ENCODE measurements at places on chromosomes 3 and 15.
A peak's percentile ranks its signal among the peaks of the same experiment; 100 is the strongest.

GRCh38 chr3:109117939-109118338, at the start of gene MORC1:
Gene MORC1 (minus strand): TSS chr3:109118134. CDS start chr3:109118059, 75 bp downstream.
- DNase-seq, result no peak

DNA sequence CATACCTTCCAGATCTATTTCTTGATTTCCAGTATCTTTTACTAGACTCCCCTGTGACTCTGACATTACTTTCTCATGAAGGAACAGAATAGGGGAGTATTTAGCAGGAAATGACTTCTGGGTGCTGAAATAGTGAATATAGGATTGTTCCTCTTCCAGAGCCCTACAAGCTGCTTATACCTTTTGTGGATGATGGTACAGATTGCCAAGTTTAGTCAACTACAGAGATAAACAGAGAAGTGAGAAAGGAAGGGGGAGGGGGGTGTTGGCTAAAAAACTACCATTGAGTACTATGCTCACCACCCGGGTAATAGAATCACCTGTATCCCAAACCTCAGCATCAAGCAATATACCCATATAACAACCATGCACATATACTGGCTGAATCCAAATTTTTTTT, 298.3 kb upstream of the GPR149 start:
- no peak for DNase-seq

GRCh38 chr15:70532531-70533186, 230.7 kb downstream of the UACA start:
- DNase-seq, result no peak

DNA sequence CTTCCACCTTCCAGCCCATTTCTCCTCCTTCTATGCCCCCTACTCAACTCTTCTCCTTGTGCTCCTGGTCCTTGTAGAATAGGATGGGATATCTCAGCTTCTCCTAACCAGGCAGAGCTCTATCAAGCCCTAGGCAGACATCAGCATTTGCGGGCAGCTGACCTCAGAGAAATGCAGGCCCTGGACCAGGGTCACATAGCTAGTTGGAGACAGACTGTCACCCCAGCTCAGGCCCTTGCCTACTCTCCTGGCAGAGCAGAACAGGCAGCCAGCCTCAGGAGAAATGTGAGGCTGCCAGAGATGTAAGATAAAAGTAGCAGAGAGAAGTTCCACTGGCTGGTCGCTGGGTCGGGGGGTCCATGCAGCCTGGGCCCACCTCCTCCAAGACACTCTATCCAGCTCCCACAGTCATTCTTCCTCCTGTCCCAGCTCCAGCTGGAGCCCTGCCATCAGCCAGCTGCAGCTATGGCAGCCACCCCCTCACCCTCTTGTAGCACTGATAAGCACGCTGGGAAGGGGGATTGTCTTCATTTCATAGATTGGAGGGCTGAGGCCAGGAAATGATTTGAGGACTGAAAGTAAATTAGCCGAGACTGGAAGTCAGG, 4.0 kb downstream of the CYP8B1 start:
- DNase-seq, result no peak

- DNase-seq, result no peak
These were observed 40.4 kb upstream of the RAB6B start for GRCh38 chr3:133935843-133936769.

- DNase-seq, result no peak
These were observed 152.9 kb downstream of the TPRG1 start for GRCh38 chr3:189324538-189325138.

DNA sequence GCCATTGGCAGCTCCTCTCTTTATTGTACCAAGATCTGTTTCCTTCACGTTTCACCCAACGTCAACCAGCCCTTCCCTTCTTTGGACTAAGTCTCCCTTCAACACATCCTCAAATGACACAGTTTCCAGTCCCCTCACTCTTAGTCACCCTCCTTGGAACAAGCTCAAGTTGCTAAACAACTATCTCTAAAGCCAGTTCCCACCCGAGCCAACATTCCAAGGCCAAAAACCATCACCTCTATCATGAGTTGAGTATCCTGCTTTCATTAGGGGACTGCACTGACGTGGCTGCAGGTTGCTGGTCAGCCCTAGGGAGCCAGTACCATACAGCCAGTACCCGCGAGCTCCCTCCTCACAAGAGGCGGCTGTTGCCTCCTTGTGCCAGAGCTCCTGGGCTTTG, 73.8 kb downstream of the LIPC start:
- no peak for DNase-seq

GRCh38 chr3:15797642-15798303, at the start of gene ANKRD28:
Gene ANKRD28 (minus strand): TSS chr3:15797979. CDS start chr3:15796521, 1,458 bp downstream.
- DNase-seq, result peak; percentile 90

DNA sequence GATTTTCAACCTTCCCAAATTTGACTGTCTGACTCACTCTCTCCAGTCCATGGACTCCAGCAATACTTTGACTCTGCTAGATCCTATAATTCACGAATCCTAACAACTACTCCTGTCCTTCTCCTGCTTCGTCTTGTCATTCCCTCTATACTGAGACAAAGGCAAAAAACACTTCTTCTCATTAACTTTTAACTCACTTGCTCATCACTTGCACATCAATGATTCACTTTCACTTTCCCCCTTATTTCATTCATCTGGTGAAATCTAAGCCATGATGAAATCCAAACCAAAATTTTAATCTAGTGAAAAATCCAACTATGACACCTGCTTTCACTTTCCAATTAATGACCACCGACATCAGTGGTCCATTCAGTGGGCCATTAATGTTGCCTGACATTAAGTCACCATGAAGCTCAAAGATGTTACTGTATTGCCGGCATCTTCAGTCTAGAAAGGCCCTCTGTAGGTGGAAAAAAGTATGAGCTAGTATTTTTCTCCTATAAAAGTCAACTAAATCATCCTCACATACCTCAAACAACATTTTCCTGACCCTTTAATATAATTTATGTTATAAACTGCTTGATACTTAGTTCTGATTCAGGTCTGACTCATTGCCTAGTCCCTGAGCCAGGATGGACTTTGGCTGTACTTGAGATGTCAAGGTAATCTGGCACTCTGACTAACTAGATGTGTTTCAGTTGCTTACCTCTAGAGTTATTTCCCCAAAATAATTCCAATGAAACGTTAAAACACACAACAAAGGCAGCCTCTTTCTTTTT, 158.6 kb downstream of the CNTN6 start:
- no peak for DNase-seq

DNA sequence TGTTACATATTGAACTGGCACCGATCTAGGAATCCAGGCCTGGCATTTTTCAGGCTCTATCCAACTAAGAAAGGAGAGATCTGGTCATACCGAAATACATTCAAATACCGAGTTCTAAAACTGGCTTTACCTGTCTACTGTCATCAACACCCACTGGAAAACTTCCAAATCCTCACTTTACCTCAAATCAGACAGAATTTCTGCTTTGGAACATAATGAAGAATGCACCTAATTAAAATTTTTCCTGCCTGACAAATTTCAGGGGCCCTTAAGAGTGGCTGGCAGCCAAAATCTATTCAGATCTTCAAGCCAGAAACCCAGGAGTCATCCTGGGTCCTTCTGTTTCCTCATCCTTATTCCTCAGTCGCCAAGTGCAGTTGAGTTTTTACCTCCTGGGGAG, 198.6 kb upstream of the FEZF2 start:
- DNase-seq, result no peak

GRCh38 chr3:53725387-53725995, 120.7 kb downstream of the CHDH start:
- no peak for DNase-seq

- no peak for DNase-seq
These were observed 14.1 kb downstream of the ACAA1 start for GRCh38 chr3:38122712-38123290.

GRCh38 chr3:133995264-133995663, 34.5 kb downstream of the SLCO2A1 start:
- no peak for DNase-seq

- DNase-seq, result peak; percentile 76
These were observed 7.2 kb upstream of the CD47 start for GRCh38 chr3:108098003-108098370.

DNA sequence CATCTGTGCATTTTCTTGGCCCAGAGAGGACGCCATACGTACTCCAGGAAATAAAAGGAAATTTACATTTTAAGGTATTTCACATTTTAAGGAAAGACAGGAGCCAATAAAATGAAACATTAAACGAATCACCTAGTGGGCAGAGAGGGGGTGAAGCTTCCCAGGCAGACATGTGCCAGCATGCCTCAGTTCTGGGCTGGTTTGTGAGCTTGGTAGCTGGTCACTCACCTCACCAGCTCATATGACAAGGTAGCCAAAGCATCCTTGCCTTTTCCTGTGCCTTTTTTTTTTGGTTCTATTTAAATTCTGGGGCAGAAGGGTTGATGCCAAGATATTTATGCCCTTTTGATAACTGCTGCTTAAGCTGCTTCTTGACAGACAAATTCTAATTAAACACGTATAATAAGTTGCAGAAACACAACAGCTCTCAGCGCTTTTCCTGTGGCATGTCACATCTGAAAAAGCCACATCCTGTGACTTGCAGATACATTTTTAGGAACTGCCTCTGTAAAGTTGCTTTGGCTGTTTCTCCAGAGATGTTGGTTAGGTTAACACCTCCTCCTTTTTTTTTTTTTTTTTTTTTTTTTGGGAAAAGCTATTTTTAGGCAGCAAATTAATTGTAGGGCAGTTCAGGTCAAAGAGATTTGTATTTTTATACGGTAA, 218.6 kb downstream of the PDCD6IP start:
- peak; percentile 30 for DNase-seq

DNA sequence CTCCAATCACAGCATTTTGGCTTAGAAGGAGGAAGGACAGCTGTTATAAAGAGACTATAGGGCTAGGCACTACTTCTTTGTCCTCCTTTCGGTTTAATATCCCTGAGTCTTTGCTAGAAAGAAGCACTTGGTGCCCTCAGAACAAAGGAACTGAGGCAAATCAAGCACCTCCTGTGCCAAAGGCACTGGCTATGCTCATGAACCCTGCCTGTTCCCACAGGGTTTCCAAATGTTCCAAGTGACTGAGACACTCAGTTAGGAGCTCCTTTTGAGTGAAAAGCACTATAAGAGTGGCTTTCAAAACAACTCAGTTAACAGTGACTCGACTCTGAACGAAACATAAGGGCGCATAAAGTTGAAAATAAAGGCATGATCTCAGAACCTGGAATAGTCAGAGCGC, 25.0 kb downstream of the TBC1D2B start:
- no peak for DNase-seq

DNA sequence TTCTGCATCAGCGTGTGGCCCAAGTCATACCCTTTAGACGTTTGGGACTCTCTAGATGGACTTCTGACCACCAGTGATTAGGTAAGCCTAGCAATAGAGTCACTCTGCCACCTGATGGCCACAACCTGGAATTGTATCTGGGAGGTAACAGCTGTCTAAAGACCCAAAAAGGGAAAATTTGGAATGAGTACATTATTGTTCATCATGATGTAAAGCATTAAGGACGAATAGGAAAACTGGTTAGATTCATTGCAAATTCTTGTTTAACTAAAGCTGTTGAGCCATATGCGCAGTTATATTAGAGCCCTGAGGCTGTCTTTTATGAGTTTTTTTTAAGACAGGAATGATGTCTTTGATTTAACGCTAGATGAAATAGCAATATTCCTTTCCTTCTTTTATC, 63.6 kb downstream of the FAM81A start:
- DNase-seq, result peak; percentile 66

GRCh38 chr15:73965094-73965757, 26.9 kb downstream of the STOML1 start:
- DNase-seq, result no peak

DNA sequence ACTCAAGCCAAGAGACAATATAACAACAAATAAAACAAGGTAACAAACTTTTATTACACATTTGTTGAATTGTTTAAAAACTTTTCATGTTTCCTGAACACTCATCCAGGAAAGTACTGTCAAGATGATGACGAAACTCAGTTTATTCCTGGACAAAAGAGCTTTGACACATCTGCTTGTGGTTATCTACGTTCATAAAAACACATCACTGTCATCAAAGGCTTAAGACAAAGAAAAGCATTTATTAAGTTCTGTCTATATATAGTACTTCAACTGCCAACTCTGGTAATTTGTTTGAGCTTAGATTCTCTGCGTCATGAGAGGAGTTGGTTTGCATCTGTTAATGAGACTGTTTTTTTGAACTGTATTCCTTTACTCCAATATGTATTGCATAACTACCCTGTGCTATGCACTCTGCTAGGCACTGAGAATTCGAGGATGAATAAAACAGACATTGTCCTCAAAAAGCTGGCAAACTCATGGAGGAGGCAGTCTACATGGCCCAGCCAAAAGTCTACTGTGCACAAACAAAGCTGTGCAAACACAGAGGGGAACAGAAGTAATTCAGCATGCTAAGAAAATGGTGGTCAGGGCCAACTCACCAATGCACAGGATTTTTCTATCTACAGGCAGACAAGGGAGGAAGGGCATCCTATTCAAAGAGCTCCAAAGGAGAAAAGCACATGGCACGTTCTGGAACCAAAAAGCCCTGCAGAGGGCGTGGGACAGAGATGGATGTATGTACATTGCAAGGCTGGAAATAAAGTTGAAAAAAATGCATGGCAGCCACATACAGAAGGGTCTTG, 21.5 kb downstream of the PLD1 start:
- DNase-seq, result peak; percentile 42

DNA sequence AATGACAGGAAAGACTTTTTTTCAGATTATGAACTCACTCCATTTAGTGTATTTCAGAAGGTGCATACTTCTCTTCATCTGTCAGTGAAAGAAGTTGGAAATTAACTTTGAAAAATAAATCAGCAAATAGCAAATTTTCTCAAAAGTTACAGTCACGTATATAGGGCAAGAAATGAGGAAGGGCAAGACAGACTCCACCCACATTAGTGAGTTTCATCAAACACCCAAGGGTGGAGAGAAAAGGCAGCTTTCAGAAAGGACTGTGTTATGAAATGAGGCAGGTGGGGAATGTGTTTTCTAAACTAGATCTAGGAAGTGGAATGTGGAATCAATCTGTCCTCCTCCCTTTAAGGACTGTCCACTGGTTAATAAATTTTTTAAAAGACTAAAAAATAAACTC, 2.9 kb downstream of the SLC22A13 start:
- peak; percentile 32 for DNase-seq

DNA sequence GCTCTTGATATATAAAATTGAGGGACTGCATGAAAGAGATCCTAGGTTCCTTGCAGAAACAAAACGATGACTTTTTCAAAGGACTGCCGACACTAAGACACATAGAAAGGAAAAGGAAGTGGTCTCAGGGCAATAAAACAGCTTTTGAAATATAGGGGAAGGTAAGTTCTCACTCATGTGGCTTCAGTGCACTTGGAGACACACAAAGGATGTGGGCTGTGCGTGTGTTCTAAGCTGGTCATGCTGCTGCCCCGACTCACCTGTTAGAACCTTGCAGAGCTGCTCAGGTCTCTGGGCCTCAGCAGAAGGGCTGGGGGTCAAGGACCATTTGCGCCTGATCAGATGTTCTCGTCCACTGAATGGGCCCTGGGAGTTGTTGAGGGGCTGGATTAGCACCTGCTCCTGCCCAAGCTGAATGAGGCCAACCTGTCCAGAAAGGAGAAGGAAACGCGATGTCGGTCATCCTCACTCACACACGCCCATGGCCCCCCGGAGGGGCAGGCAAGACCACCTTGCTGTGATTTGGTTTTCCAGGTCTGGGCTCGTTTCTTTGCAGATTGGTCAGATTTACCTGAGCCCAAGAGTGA, 11.1 kb downstream of the ADAMTS17 start:
- no peak for DNase-seq

GRCh38 chr3:10015461-10015904, 10.8 kb upstream of the FANCD2 start:
- DNase-seq, result peak; percentile 97

Measured in suppressor macrophage (primary cell).